D721Med (cell line): ENCODE measurements at places on chromosomes 12 and 14.

- no peak for DNase-seq
Observed at GRCh38 chr14:21241218-21241819, 27.9 kb downstream of the HNRNPC start.

GRCh38 chr12:78388461-78388860 lies 476.1 kb upstream of the SYT1 start:
- no peak for DNase-seq

DNA sequence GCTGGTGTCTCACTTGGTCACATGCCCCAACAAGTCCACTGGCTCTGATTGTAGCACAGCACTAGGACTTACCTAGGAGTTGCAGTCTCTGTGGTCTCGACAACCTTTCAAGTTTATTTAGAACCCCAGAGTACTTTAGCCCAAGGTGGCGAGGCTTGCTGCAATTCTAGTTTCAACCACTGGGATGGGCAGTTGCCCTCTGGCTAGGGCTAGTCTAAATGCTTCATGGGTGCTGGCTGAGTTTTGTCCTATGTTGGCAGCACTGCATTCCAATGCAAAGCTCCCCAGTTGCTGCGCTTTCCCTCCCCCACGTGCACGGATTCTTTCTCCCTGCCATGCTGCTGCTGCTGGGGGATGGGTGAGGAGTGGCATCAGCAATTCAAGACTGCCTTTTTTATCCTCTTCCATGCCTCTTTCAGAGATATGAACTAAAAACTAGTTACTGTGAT lies 207.9 kb downstream of the SYNE2 start:
- DNase-seq = no peak

- DNase-seq = no peak
Observed at GRCh38 chr14:90520326-90520725, 123.5 kb downstream of the CALM1 start.

- DNase-seq = no peak
Observed at GRCh38 chr14:92609955-92610354, 96.4 kb downstream of the RIN3 start.

DNA sequence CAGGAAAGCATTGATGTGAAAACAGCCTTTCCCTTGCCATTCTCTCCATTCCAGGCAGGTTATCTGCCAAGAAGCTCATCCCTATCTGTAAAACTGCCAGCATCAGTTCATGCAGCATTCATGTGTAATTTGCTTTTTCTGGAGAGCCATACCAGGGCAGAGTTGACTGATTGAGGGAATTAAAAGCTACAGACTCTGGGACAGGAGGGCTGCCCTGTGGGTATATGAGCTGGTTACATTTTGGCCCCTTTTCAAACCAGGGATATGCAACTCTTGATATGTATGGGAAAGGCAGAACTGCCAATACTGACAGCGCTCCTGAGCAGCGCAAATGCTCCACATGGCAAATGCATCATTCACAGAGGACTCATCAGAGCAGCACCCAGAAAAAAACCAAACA lies 53.7 kb downstream of the SYT1 start:
- no peak for DNase-seq

GRCh38 chr14:86404425-86404824 lies 874.5 kb downstream of the FLRT2 start:
- no peak for DNase-seq

GRCh38 chr12:42794806-42795205 lies 205.3 kb upstream of the PRICKLE1 start:
- DNase-seq = no peak

- no peak for DNase-seq
Observed at GRCh38 chr14:96405677-96406076, 13.7 kb downstream of the AK7 start.

DNA sequence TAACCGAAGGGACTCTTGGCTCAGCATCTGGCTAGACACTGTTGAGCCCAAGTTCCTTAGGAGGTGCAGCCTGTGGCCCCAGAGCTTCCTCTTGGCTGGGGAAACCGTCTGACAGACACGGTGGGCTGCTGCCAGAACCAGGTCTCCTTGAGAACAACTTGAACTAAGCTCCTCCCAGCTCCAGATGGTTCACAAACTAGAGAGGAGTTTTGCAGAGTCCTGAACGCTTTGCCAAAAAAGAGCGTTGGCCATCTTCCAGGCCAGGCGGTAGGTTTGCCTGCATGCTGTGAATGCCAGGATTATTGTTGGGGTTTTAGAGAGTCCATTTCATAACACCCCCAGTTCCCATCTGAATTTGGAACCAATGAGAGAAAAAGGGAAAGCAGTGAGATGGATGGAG lies 399.8 kb downstream of the RGS6 start:
- DNase-seq = no peak

- peak; percentile 44 for DNase-seq
Observed at GRCh38 chr12:47904713-47905709, at the start of gene VDR. Gene VDR, minus strand, starts transcription at chr12:47904994. Its CDS starts 25,881 bp downstream, at chr12:47879113.

DNA sequence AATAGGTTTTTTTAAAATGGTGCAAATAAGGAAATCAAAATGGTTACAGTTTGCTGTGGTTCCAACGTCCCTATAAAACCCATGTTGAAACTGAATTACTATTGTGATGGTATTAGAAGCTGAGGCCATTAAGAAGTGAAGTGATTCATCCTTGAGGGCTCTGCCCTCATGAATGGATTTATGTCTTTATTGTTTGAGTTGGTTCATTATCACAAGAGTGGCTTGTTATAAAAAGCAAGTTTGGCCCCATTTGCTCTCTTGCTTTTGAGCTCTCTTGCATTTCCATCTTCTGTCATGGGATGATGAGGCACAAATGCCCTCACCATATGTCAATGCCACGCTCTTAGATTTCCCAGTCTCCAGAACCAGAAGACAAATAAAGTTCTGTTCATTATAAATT lies 62.3 kb downstream of the PRKD1 start:
- DNase-seq = no peak

GRCh38 chr12:84624601-84625000 lies 288.0 kb downstream of the SLC6A15 start:
- no peak for DNase-seq

DNA sequence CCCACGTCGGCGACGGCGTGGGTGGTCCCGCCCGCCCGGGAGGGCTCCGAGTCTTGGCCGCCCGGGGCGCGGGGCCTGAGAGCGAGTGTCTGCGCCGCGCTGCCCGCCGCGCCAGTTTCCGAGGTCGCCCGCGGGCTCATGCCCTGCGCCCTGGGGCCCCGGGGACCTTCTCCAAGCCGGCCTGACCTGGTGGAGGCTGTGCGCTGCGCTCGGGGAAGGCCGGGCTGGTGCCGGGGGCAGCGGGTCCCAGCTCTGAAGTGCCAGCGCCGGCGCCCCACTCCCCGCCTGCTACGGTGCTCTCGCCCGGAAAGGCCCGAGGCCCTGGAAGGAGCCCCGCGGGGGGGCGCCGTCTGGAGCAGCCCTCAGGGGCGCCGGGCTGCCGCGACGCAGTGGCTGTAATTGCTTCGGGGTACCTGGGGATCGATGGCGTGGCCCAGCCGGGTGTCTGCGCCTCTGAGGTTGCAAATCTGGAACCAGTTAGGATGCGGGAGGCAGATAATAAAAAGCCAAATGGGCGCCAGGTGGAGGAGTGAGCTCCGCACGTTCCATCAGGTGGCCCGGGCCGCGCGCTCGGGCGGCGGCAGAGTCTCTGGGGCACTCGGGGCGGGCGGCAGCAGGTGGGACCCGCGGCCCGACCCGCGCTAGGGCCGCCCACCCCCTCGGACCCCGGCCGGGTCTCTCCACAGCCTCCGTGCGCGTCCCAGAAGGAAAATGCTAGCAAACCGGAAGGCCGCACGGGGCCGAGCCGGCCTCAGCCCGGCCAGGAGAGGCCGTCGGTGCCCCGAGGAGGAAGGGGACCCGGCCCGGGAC lies 102.3 kb upstream of the DIO3 start:
- no peak for DNase-seq
